RKO (cell line): ENCODE measurements at places on chromosomes 16 and 17.
A peak's percentile ranks its signal among the peaks of the same experiment; 100 is the strongest.

DNA sequence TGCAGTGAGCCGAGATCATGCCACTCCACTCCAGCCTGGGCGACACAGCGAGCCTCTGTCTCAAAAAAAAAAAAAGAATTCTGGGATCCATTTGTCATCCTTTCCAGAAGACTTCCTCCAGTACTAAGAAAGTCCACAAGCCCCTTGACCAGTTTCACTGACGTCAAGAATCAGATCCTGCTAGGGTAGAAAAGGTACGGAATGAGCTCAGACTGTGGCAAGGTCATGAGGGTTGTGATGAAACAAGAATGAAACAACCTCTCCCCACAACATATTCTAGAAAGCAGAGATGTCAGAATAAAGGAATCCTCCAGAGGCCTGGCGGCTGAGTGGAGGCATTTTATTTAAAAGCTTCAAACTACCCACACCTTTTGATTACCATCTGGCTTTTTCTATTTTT, 29.9 kb downstream of the TRAF4 start:
- DNase-seq: no peak

- no peak for DNase-seq
These were observed 49.3 kb upstream of the WSB1 start for GRCh38 chr17:27244491-27245223.

DNA sequence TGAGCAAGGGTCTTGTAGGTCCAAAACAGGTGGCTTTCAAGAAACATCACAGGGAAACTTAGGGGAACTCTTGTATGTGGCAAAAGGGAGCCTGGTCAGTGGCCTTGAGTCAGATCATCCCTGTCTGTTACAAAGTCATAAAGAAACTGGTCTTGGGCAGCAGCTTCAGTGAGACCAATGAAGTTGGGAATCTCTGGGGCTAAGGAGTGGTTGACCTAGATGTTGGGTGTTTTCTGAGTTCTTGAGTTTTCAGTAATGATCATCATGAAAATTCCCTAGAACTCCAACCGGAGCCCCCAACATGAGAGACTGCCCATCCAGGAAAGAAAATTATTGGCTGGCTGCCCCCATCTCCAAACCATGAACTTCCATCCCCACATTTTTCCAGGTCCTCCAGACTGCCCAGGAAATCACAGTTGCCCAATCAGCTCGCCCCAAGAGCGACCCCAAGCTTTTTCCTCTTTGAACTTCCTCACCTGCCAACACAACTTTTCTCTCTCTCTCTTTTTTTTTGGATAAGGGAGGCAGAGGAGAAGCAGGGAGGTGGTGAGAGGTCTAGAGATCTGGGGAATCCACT, 3.9 kb downstream of the CCR7 start:
- DNase-seq: no peak

- no peak for DNase-seq
These were observed 29.4 kb downstream of the NAGPA start for GRCh38 chr16:5004311-5004710.

GRCh38 chr17:79741751-79742588, 11.2 kb downstream of the ENPP7 start:
- DNase-seq: peak; percentile 46

- no peak for DNase-seq
These were observed 22.0 kb downstream of the GOSR2 start for GRCh38 chr17:46944931-46945330.

DNA sequence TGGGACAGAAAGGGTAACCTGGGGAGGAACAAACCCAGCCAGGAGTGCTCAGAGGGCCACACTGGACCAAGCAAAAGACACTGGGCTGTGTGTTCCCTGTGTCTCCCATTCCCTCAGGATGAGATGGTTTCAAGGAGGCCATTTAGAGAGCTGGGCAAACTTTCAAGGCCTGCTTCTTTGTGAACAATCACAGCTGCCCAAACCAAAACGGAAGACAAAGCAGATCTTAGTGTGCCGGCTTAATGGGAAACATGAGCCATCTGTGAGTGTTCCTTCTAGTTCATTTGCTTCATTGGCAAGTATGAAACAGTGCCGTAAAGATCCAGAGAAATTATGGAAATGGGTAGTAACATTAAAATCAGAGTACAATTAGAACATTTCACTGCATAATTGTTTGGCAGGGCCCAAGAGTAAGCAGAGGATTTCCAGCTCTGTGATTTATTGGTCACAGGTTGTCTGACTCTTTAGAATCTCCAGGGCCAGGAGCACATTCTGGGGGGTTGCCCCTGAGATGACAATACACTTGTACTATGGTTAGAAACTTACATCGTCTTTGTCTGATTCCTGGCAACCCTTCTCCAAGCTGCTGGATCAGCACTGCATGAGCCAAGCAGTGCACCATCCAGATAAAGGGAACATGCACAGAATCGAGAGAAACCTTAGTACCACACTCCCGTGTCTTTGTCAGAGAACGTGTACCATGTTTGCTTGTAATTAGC, 412.1 kb downstream of the RBFOX1 start:
- DNase-seq: no peak

GRCh38 chr16:88686439-88687253, at the start of gene SNAI3:
SNAI3 (minus strand) TSS chr16:88686507; CDS start chr16:88686406, 101 bp downstream.
- peak; percentile 80 for DNase-seq

GRCh38 chr16:57757883-57758282, 22.3 kb downstream of the KATNB1 start:
- no peak for DNase-seq

DNA sequence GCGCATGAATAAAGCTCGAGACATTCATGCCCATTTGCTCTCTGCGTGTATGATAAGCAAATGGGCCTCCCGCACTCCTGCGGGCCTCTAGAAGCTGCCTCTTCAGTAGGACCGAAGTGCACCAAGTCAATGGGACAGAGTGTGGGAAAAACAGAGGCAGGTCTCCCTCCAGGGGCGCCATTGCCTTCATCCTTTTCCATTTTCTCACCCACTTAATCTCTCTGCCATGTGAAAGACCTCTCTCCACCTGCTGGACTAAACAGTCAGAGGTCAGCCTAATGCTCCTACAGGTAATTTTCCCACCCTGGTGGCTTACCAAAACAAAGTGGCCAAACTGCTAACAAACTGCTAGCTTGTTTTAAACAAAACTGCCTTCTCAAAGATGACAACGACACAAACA, 210.9 kb downstream of the ZFHX3 start:
- no peak for DNase-seq

- no peak for DNase-seq
These were observed 212.8 kb upstream of the ELAC2 start for GRCh38 chr17:13230350-13231264.

DNA sequence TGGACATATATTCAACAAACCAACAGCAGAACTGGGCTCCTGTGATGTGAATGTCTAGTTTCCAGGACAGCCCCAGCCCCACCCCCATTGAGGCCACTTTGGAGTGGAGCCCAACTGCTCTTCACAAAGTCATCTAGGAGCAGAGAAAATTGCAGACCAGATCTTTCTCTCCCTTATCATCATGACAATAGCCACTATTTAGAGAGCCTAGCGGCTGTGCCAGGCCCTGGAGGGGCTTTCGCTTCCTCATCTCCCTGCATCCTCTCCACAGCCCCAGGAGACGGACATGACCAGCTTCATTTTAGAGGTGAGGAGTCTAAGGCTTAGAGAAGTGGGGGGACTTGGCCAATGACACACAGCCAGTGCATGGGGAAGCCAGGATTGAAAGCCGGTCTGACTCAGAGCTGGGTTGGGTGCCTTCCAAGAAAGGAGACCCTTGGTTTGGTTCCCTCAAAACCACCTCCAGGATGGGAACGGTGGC, 1.4 kb downstream of the PRSS8 start:
- no peak for DNase-seq

DNA sequence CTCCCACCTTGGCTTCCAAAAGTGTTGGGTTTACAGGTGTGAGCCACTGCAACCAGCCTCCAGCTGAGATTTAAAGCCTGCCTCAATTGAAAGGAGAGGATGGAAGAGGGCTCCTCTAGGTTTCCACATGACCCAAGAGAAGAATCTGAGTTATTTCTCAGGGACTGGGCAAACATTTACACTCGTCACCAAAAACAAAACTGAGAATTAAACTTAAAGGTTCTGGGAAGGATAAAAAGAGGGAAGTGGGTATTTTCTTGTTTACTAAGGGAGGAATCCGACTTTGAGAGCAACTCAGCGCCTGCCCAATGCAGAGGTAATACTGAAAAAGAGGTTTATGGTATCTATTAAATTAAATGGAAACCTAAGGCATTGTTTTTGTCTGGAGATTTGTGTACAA, 13.3 kb downstream of the HOXB1 start:
- DNase-seq: no peak

DNA sequence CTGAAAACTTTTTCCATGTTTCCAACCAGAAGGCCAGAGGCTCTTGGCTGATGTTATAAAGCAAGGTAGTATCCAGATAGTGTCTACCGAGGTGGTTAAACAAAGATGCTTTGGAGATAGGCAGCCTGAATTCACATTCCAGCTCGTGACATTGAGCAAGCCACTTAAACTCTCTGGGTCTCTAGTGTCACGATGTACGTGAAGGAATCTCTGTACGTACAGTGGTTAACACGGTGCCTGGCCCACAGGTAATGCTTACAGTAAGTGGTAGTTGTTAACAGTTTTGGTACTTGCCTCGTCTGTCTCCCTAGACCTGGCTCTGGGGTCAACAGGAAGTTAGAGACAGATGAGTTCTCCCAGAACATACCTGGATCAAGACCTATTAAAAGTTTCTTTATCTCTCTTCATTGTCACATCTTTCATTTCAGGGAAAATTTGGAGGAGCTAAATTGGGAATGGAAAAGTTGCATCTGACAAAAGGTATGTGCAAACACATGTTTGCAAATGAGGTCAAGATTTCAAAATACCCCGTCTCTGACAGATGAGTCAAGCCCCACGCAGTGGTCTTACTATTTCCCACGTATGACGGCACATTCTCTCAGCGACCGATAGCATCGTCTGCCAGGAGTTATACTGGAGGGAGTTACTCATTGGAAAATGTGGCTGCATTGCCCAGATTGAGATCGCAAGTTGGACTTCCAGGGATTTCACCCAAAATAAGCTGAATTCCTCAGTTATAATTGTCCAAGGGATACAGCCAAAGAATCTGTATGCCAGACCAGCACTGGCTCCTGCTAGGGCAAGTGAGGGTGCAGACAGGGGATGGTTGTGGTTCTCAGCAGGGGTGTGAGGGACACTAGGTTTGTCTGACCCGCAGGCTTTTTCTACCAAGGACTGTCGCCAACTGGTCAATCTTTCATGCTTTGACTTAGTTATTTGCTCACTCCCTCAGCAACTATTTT, 18.9 kb upstream of the MYH10 start:
- no peak for DNase-seq

DNA sequence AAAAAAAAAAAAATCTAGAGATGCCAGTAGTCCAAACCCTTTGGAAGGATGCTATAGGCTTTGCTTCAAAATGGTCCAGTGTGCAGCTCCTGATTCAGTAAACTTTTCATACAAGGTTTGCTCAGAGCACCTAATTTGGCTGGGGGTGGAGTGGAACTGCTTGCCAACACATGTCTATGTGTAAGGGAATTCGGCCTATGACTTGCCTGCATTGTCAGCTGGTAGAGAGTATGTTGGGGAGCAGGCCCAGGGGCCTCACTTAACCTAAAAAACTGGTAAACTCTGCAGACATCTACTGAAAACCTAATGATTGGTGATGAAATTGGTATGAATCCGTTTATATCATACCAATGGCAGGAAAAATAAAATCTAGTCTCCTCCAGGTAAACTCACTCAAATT, 1.5 kb upstream of the MFSD6L start:
- DNase-seq: no peak
